ENCODE measurements at places on chromosomes 5 and 9. TPM values are rescaled to one million over a fixed set of nuclear protein-coding genes. Genes with fewer than 3 reads are reported as not detected.

DNA sequence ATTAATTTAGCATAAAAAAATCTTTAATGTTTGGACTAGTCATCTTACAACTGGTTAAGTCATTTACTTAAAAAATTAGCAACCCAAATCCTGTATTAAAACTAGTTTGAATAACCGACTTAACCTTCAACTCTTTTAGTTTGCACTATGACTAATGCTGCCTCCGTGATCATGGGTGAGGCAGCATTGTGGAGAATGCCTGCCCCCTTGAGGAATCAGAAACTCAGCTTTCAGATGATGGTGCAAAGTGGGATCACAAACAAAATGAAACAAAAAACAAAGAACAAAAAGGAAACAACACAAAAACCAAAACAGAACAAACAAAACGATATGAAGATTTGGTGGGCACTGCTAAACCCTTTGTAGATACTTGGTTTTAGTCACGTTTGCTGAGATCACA, 127.0 kb upstream of the PALM2AKAP2 start:
- H3K36me3 ChIP-seq: no peaks in the 10 kb centered on the region
- DNase-seq: no peak
- no peaks in the 10 kb centered on the region for H3K4me1 ChIP-seq
- no peak overlapping the region for H3K27ac ChIP-seq
- H3K27me3 ChIP-seq: no peaks in the 10 kb centered on the region

GRCh38 chr5:175870820-175871447, 444 bp upstream of the CPLX2 start:
- no peaks in the 10 kb centered on the region for H3K27me3 ChIP-seq
- DNase-seq: no peak
- H3K4me3 ChIP-seq: no peak overlapping the region
- H3K27ac ChIP-seq: no peak overlapping the region
- H3K4me1 ChIP-seq: peaks cover 14% of the 10 kb centered on the region
- no peaks in the 10 kb centered on the region for H3K36me3 ChIP-seq

LARP1 gene
- 300 TPM for total RNA-seq

- H3K36me3 ChIP-seq: no peaks in the 10 kb centered on the region
- peaks cover 20% of the 10 kb centered on the region for H3K27me3 ChIP-seq
- H3K4me1 ChIP-seq: no peaks in the 10 kb centered on the region
- DNase-seq: no peak
These were observed 26.5 kb downstream of the HMCN2 start for GRCh38 chr9:130292106-130292505.

DNA sequence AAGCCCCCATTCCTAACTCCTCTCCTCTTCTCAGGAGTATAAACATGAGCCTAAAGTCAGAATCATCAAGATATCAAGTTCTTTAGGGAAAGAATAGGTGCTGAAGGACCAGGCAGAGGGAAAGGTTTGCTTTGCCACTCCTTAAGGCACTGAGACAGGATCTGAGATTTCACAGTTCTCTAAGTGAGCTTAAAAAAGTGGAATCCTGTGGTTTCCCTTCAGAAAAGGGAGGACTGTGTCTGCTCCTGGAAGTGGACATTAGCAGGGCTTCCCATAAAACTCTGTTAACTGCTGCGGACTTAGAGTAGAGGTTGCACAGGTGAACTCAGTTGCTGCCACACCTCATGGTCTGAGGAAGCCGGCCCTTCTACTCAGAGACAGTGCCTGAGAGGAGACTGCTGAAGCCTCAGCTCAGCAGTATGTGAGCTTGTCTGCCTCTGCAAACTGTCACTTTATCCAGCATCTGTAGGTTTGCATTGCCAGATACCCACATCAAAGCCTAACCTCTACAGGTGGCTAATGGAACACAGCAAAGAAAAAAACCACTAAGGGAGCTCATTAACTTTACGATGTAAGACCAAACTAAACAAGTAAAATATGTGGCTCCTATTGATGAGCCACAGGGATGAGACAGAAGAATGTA, 42.9 kb downstream of the RIC1 start:
- no peaks in the 10 kb centered on the region for H3K27me3 ChIP-seq
- H3K27ac ChIP-seq: no peak overlapping the region
- DNase-seq: no peak
- 0 out of 3 replicates have a peak, but pooled peaks cover 2% of the 10 kb centered on the region for H3K36me3 ChIP-seq

CSNK1A1 gene
- 196 TPM for total RNA-seq

SLC34A3 gene
- total RNA-seq: not detected

- no peak overlapping the region for H3K4me3 ChIP-seq
- no peaks in the 10 kb centered on the region for H3K36me3 ChIP-seq
These were observed 1.8 kb upstream of the STK10 start for GRCh38 chr5:172189693-172190296.

GRCh38 chr9:98241357-98242300, 13.8 kb downstream of the TBC1D2 start:
- H3K36me3 ChIP-seq: peaks cover 8% of the 10 kb centered on the region
- peak overlapping the region; percentile 21 for H3K27ac ChIP-seq
- H3K4me3 ChIP-seq: no peak overlapping the region
- no peaks in the 10 kb centered on the region for H3K27me3 ChIP-seq
- no peak for DNase-seq
- peaks cover 23% of the 10 kb centered on the region for H3K4me1 ChIP-seq

FCHO2 gene
- 12.4 TPM for total RNA-seq

GRCh38 chr5:73376618-73377170, 71.9 kb downstream of the FOXD1 start:
- H3K27me3 ChIP-seq: peaks cover 32% of the 10 kb centered on the region
- H3K4me3 ChIP-seq: no peak overlapping the region
- H3K27ac ChIP-seq: no peak overlapping the region
- no peak for DNase-seq
- no peaks in the 10 kb centered on the region for H3K36me3 ChIP-seq

CER1 gene
- total RNA-seq: not detected

IL4 gene
- not detected for total RNA-seq

GRCh38 chr5:168714046-168714445, 134.9 kb upstream of the PANK3 start:
- no peaks in the 10 kb centered on the region for H3K4me1 ChIP-seq
- DNase-seq: no peak
- no peak overlapping the region for H3K27ac ChIP-seq
- H3K4me3 ChIP-seq: no peak overlapping the region
- H3K27me3 ChIP-seq: peaks cover 2% of the 10 kb centered on the region

- no peaks in the 10 kb centered on the region for H3K36me3 ChIP-seq
- H3K27me3 ChIP-seq: no peaks in the 10 kb centered on the region
- no peaks in the 10 kb centered on the region for H3K4me1 ChIP-seq
- H3K27ac ChIP-seq: no peak overlapping the region
- no peak for DNase-seq
These were observed 3.3 kb downstream of the FBN2 start for GRCh38 chr5:128534726-128535125.

CNTNAP3 gene
- 0.22 TPM for total RNA-seq

RNF183 gene
- not detected for total RNA-seq

DNA sequence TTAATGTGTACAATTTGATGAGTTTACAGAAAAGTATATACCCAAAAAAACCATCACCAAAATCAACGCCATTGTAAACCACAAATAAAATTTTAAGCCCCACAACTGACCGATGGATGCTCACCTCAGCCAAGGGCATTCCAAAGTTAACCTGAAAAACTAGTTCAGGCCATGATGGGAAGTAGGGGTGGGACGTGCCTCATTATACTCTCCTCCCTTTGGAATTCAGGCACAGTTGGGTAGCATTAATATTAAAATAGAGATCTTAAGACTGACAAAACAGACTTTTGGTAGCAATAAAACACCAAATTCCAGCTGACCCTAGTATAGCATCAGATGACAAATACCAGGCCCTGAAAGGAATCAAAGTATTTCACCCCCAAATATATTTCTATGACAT, 129.0 kb downstream of the CDH18 start:
- no peaks in the 10 kb centered on the region for H3K4me1 ChIP-seq
- no peak overlapping the region for H3K27ac ChIP-seq
- H3K36me3 ChIP-seq: no peaks in the 10 kb centered on the region
- no peak for DNase-seq
- H3K4me3 ChIP-seq: no peak overlapping the region

BTNL8 gene
- total RNA-seq: not detected

DNA sequence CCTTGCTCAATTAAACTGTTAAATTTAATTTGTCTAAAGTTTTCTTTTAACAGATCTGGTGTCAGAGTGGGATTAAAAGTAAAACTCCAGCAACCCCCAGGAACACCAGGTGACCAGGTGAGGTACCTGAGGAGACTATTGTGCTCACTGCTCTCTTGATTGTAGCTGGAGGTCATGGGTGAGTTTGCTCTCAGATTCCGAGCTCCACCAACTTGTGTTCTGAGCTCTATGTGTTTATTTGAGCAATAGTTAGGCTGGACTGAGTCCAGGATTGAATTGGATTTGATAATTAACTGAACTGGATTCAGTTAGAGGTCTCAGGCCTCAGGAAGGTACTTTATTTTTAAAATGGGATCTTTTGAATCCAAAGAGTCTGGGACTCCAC, 17.9 kb upstream of the SCGB3A2 start:
- H3K27ac ChIP-seq: no peak overlapping the region
- H3K4me3 ChIP-seq: no peak overlapping the region
- H3K27me3 ChIP-seq: no peaks in the 10 kb centered on the region

DNA sequence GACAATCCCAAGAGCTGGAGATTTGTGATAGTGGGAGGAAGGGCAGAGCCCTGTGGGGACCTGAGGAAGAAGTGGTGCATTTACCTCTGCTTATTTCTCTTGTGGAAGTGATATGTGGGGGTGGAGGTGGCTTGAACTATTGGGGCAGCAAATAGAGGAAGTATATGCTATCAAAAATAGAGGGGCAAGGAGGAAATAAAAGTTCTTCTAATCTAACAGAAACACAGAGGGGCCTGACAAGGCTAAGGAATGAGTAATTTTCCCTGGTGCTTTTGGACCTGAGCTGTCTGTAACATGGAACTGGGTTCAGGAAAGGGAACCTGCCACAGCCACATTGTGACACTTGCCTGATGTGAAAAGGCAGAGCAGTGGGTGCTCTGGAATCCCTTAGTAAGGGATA, 378.6 kb upstream of the KLF4 start:
- H3K27ac ChIP-seq: no peak overlapping the region
- peaks cover 6% of the 10 kb centered on the region for H3K27me3 ChIP-seq
- no peak for DNase-seq
- H3K36me3 ChIP-seq: no peaks in the 10 kb centered on the region
- no peak overlapping the region for H3K4me3 ChIP-seq
- no peaks in the 10 kb centered on the region for H3K4me1 ChIP-seq

GRCh38 chr9:107615321-107615720, 125.8 kb upstream of the KLF4 start:
- H3K27ac ChIP-seq: no peak overlapping the region
- no peak overlapping the region for H3K4me3 ChIP-seq
- no peaks in the 10 kb centered on the region for H3K27me3 ChIP-seq
- DNase-seq: no peak
- H3K4me1 ChIP-seq: no peaks in the 10 kb centered on the region

SPINK5 gene
- total RNA-seq: 0.29 TPM

- H3K27ac ChIP-seq: no peak overlapping the region
- H3K4me3 ChIP-seq: no peak overlapping the region
- no peak for DNase-seq
- H3K4me1 ChIP-seq: no peaks in the 10 kb centered on the region
- H3K36me3 ChIP-seq: no peaks in the 10 kb centered on the region
- H3K27me3 ChIP-seq: peaks cover 27% of the 10 kb centered on the region
These were observed 123.5 kb downstream of the DAB2IP start for GRCh38 chr9:121774715-121775613.

DNA sequence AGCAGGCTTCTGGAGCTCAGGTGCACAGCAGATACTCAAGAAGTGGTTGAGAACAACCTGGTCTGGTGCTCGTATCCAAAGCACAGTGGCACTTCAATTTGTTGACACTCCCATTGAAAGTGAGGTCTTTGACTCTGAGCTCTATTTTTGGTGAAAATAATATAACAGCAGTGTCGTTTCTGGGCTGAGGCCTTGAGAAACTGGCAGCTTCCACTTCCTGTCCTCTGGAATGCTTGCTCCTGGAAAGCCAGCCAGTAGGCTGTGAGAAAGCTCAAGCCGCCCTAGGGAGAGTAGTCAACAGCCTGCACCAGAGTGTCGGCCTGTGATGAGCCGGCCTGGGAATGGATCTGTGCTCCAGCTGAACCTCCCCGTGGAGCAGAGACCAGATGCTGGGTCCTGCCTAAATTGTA, 6.8 kb upstream of the SUSD3 start:
- peaks cover 64% of the 10 kb centered on the region for H3K27me3 ChIP-seq
- no peak overlapping the region for H3K4me3 ChIP-seq
- DNase-seq: no peak
- H3K36me3 ChIP-seq: no peaks in the 10 kb centered on the region
- no peak overlapping the region for H3K27ac ChIP-seq
- H3K4me1 ChIP-seq: no peaks in the 10 kb centered on the region

DNA sequence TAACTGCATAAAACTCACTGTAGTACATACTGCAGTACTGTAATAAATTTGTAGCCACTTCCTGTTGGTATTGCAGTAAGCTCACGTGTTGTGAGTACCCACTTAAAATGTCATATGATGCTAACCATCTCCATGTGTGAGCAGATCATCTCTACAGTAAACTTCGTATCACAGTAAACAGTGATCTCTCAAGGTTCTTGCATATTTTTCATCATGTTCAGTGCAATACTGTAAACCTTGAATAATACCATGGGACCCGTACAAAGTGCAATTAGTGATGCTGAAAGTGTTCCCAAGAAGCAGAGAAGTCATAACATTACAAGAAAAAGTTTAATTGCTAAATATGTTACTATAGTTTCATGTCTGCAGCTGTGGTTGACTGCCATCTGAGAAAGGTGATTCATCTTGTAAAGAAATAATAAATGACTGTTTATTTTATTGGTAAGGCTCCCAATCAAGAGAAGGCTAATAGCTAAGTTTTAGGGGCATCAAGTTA, 253.8 kb upstream of the POU5F2 start:
- no peak overlapping the region for H3K4me3 ChIP-seq
- no peak for DNase-seq
- H3K4me1 ChIP-seq: no peaks in the 10 kb centered on the region
- H3K36me3 ChIP-seq: no peaks in the 10 kb centered on the region
- no peak overlapping the region for H3K27ac ChIP-seq

GRCh38 chr5:73388306-73388684, 60.3 kb downstream of the FOXD1 start:
- no peak overlapping the region for H3K27ac ChIP-seq
- no peaks in the 10 kb centered on the region for H3K4me1 ChIP-seq
- H3K4me3 ChIP-seq: no peak overlapping the region
- no peak for DNase-seq
- no peaks in the 10 kb centered on the region for H3K27me3 ChIP-seq

- H3K4me3 ChIP-seq: no peak overlapping the region
- H3K27me3 ChIP-seq: peaks cover 33% of the 10 kb centered on the region
- H3K27ac ChIP-seq: no peak overlapping the region
- no peaks in the 10 kb centered on the region for H3K36me3 ChIP-seq
- no peaks in the 10 kb centered on the region for H3K4me1 ChIP-seq
These were observed 93.8 kb downstream of the ADAMTS2 start for GRCh38 chr5:179251276-179251969.

DNA sequence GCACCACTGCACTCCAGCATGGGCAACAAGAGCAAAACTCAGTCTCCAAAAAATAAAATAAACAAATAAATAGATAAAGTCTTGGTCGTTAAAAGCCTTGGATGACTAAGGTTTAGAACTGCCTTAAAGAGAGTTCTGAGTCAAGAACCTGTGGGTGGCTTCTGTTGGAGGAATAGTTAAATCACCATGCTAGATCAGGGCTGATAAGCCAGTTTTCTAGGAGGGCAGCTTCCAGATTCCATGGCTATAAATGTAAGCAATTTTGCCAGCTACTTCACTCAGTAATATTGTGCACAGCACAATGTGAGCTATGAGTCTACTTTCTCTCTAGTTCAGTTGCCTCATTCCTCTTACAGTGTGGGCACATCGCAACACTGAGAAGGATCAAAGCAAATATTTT, 242.1 kb upstream of the NUDT12 start:
- H3K36me3 ChIP-seq: no peaks in the 10 kb centered on the region
- DNase-seq: no peak
- H3K27me3 ChIP-seq: no peaks in the 10 kb centered on the region
- no peak overlapping the region for H3K4me3 ChIP-seq

GRCh38 chr9:109302606-109303005, 18.3 kb downstream of the EPB41L4B start:
- no peaks in the 10 kb centered on the region for H3K4me1 ChIP-seq
- no peak for DNase-seq
- no peak overlapping the region for H3K4me3 ChIP-seq
- no peak overlapping the region for H3K27ac ChIP-seq
- no peaks in the 10 kb centered on the region for H3K36me3 ChIP-seq

Measured in K562 (cell line).